Bone marrow (tissue), 2 donors: ENCODE measurements at places on chromosomes 12 and 14.

DNA sequence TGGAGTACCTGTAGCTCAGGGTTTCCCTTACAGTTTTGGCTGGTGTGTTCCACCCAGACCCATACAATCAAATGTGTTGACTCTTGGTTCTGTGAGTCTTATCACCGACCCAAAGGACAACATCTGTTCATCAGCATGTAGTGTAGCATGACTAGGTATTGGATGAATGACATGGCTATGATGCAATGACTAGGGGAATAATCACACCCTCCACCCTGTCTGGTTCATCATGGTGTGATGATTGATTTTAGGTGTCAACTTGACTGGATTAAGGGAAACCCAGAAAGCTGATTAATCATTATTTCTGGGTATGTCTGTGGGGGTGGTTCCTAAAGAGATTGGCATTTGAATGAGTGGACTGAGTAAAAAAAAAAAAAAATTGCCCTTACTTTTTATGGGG is 311.3 kb downstream of the DPF3 start:
- no peak for DNase-seq

- no peak for DNase-seq
Measured at GRCh38 chr12:22255097-22255496, 79.4 kb downstream of the ST8SIA1 start.

DNA sequence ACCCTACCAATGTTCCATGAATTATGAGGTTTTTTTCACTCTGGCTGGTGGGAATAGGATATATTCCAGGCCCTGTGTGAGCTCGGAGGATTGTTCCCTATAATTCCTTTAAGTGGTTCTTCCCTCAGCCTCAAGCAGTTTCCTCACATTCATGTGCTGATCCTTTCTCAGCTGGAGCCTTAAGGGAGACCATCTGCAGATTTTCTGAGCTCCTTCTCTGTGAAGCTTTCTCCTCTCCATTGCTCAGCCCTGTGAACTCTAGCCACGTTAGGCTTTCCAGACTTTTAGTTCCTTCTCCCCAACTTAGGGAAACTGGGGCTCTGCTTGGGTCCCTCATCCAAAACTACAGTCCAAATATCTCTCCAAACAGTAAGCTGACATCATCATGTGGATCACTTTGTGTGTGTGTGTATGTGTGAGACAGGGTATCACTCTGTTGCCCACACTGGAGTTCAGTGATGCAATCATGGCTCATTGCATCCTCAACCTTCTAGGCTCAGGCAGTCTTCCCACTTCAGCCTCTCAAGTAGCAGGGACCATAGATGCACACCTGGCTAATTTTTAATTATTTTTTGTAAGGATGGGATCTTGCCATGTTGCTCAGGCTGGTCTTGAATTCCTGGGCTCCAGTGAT is 219.5 kb upstream of the OTX2 start:
- no peak for DNase-seq

DNA sequence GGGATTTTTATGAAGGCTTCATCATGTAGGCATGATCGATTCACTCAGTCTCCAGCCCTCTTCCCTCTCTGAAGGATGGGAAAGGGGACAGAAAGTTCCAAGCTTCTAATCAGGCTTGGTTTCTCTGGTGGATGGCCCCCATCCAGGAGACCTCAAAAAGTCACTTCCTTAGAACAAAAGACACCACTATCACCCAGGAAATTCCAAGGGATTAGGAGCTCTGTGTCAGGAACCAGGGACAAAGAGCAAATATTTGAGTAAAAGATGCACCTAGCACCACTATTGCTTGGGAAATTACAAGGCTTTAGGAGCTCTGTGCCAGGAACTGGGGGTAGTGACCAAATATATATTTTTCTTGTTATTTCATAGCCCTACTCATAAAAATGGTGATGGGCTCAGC is 33.6 kb upstream of the TMX1 start:
- DNase-seq, result no peak

GRCh38 chr14:72023128-72024042 is 91.2 kb downstream of the RGS6 start:
- no peak for DNase-seq

DNA sequence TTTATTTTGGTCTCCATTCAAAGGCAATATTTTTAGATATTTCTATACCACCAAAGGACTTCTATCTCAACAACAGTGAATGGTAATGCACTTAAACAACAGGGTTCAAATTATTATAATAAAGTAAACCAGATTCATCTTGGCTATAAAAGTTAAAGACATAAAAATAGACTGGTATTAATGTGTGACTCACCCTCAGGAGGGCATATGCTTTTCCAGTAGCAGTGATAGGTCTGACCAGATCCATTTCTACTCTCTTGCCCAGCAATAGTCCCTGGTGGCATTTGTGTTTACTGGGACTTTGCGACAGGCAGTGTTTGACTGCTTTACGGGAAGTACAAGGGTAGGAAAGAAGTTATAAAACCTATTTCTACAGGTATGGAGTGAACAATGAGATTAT is 353.2 kb upstream of the ATP2B1 start:
- DNase-seq, result no peak

DNA sequence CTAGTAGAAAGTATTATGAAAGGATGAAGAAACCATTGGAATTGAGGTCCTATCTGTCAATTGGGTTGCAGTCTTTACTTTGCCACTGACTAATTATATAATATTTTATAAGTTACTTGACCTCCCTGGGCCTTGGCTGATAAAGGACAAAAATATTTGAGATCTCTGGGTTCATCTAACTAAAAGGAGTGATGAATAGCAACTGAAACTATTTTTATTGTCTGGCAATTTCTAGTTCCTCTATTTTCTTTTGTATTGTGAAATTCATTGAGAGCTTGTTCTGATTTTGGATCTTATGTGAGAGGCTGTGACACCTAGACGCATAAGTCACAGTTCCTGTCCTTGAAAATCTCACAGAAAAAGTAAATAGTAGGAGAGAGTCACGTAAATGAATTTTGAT is 415.7 kb upstream of the ATP2B1 start:
- DNase-seq, result no peak

DNA sequence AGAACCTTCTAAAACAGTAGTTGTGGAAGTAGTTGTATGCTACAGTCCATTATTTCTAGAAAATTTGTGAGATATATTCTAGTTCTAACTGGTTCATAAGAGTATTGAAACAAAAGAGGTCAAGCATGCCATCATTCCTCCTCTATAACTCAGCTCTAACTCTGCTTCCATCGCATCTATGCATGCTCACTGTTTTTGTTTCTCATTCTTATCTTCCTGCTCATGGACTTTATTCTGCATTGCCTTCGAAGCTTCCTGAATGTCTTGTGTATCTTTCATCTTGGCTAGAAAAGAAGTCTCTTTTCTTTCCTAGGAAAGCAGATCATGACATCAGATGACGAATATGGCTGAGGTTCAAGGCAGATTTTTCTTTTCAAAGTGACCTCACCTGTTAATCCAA is 402 bp downstream of the LMNTD1 start:
- no peak for DNase-seq

DNA sequence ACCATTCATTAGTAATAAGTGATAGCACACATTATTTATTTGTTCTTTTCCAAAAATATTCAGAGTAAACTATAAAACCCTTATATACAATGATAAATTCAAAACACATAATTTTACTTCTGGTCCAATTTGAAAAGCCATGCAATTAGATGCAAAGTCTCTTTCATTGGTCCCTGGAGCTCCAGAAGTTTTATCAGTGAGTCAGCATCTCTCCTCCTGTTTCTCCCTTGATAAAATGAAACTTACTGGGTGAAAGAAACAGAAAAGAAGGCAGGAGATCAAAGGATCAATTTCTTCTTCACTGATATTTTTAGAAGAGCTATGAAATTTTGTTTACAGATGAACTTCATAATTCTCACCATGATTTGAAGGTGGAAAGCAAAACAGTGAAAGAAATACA is 47.5 kb downstream of the IFNG start:
- DNase-seq, result no peak

GRCh38 chr12:25904442-25904841 is 54.0 kb upstream of the RASSF8 start:
- DNase-seq, result no peak

DNA sequence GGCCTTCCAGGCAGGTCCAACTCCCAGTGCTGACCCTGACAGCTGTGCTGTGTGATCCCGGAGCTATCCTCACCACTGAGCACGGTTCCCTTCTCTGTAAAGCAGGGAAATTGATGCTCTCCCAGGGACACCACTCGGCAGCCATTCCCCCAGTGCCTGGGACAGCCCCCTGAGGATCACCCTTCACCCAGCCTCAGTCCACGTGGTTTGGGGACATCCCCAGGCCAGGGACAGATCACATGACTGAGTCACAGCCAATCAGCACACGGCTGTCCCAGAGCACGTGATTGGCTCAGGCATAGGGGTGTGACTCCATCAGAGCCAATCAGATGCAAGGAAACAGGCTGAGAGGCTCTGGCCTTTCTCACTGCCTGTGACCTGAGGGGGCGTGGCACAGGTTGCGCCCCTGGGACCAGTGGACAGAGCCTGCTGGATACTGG is 68.8 kb upstream of the SFSWAP start:
- no peak for DNase-seq

- DNase-seq, result no peak
Measured at GRCh38 chr12:57104292-57104910, 6.8 kb downstream of the STAT6 start.

GRCh38 chr12:119678459-119678858 is 10.5 kb downstream of the PRKAB1 start:
- no peak for DNase-seq

DNA sequence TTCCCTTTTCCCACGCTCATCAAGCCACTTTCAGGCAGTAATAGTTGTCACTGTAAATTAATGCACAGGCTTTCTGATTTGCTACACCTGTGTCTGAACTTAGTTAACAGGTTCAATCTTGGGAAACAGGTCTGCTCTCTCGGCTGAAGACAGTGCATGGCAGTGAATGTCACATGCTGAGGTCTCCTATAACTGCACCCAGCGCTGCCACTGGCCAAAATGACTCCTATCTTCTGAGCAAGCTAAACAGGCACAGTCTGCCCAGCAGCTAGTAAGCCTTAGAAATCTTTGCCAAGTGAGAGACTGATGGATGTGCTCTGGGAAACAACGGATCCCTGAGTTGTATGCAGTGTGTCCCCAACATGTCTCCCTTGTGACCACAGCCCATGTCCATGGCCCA is 25.2 kb upstream of the FOXN3 start:
- DNase-seq, result no peak

- DNase-seq, result no peak
Measured at GRCh38 chr12:13835652-13836051, 145.8 kb downstream of the GRIN2B start.

GRCh38 chr12:48390026-48390425 is 39.3 kb upstream of the ZNF641 start:
- no peak for DNase-seq

DNA sequence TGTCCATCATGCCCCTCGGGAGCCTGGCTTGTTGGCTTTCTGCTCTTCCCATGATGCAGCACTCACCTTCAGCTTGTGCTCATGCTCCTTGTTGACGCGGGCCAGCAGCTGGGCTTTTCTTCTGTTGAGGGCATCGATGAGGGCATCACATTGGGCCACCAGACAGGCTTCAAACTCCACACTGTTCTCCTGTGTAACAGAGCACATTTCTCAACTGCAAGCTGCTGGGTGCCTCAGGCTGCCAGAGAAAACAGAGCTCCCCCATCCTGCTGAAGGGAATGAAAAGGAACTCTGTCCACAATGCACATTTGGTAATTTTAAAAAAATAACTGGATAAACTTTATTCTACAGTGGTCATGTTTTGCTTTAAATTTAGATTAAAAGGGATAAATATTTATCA is 72.1 kb downstream of the TRIM9 start:
- no peak for DNase-seq

- DNase-seq, result no peak
Measured at GRCh38 chr12:53418221-53418620, 5.4 kb upstream of the AMHR2 start.

GRCh38 chr14:95616745-95617144 is 69.5 kb upstream of the TCL1B start:
- no peak for DNase-seq

DNA sequence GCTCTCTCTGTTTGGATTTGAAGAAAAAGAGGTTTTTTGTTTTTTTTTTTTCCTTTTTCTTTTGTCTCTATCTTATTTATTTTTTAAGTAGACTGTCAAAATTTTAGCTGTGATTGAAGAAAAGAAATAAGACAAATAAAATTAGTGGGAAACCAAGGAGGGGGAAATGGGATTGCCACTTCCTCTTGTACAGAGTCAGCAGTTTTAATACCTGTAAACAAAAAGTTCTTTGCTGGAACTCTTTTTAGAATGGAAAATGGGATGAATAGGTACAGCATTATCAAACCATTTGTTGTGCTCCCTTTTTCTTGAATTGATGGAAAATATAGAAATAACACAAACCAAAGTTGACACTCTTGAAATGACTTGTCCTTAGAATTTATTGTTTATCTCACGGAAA is 680.7 kb downstream of the DIO2 start:
- DNase-seq, result no peak

- peak; percentile 7 for DNase-seq
Measured at GRCh38 chr12:12081836-12082497, 11.2 kb downstream of the BCL2L14 start.

DNA sequence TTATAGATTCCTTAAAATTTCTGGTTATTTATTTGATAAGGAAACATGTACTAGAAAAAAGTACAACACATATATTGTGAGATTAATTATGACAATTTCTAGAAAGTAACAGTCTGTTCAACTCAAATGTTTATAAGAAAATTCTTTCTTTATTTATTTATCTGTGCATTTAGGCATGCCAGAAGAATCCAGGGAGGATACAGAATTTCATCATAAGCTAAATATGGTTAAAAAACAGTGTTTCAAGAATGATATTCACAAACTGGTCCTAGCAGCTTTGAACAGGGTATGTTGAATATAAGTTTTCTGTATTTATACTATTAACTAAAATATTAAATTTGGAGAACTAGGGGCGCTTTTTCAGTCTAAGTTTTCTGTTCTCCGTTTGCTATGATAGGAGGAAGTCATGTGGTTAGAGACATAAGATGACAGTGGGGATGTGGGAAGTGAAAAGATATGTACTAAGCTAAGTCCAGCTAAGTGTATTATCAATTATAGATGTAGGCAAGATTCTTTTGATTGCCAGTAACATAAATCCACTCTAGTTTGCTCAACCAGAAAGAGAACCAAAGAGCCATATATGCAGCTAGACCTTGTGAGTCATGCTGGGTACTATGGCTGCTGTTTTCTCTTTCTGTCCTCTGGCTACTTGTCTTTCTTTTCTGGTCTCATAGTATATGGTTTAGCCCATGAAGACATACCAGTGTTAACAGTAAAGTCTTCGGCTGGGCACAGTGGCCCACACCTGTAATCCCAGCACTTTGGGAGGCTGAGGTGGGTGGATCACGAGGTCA is 39.0 kb downstream of the LRRK2 start:
- DNase-seq, result no peak

GRCh38 chr14:96509457-96510090 is 7.4 kb downstream of the PAPOLA start:
- DNase-seq, result no peak
